ENCODE measurements at places on chromosomes 4 and X.

- no peak for DNase-seq
Observed at GRCh38 chr4:101334963-101335572, 12.3 kb downstream of the PPP3CA start.

GRCh38 chrX:72142094-72142793 lies 10.5 kb upstream of the RTL5 start:
- no peak for DNase-seq

- DNase-seq: no peak
Observed at GRCh38 chr4:2825740-2826139, 17.9 kb upstream of the ADD1 start.

- no peak for DNase-seq
Observed at GRCh38 chr4:95272797-95273196, 276.0 kb downstream of the UNC5C start.

DNA sequence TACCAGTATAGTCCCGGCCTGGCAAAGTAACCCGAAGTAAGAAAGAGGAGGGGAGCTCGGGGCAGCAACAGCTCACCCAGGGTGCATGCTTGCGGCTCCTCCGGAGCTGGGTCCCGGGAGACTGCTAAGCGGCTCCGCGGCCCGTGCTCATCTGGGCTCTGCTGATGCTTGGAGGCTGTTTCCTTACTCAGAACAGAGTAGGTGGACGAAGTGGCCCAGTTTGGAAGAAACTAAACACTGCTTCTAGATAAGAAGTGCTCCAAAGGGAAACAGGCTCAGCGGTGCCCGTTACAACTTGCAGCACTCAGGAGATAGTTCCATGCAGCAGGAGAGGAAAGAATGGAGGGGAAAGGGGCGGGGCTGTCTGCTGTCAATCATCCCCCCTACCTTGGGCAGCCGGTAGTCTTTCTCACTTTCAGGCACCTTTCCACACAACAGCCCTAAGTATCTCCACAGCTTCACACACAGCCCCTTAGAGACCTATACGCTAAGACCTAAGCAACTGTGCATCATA lies at the start of gene COL4A6:
TSS of gene COL4A6 (minus strand) at position 313 of the 514 bp plus-strand sequence. CDS start at position 87, 226 bp downstream.
- DNase-seq: no peak

DNA sequence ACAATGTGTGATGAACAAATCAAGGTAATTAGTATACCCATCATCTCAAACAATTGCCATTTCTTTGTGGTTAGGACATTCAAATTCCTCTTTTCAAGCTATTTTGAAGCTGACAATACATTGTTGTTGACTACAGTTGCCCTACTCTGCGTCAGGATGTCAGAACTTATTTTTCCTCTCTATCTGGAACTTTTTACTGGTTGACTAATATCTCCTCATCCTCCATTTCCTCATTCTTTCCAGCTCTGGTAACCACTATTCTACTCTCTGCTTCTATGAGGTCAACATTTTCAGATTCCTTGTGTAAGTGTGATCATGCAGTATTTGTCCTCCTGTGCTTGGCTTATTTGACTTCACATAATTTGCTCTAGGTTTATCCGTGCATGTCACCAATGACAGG lies 240.5 kb upstream of the HS3ST1 start:
- peak; percentile 5 for DNase-seq

- DNase-seq: peak; percentile 40
Observed at GRCh38 chr4:39591290-39591689, 47.4 kb downstream of the SMIM14 start.

DNA sequence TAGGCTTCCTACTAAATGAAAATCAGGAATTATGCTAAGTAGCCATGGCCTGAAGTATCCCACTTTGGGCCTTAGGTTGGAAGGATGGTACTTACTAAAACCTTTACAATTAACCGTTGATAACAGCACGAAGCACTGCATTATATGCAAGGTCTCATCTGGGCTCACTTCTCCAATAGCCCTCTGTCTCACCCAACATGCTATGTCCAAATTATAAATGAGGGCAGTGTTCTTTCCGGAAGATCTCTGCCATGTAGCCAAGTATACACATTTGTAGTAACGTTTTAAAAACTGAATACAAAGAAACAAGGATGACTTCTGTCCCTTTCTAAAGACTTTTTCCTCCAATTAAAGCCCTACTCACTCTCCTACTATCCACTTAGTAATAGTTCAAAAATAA lies 51.6 kb downstream of the SCFD2 start:
- no peak for DNase-seq

DNA sequence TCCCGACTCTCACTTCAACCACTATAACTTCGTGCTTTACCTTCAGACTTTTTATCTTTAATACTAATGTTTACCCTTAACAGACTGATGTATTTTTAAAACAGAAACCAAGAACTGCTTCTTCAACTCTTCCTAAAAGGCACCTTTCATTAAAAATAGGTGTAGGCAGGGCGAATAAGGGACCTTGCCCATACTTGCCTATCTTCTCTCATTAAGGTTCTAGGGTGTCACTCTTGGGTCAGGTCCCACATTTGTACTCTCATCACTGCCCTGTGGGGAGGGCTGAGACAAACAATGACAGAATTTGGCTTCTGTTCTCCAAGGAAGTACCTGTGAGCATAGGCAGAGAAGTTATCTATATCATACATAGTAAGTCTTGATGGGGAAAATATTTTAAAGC lies 69.7 kb downstream of the ANKRD50 start:
- no peak for DNase-seq

Data from fibroblast of mammary gland (primary cell).